Activated CD8-positive, alpha-beta memory T cell treated with anti-CD3 and anti-CD28 coated beads for 48 hours (primary cell): ENCODE measurements at places on chromosomes 7 and 10.

DNA sequence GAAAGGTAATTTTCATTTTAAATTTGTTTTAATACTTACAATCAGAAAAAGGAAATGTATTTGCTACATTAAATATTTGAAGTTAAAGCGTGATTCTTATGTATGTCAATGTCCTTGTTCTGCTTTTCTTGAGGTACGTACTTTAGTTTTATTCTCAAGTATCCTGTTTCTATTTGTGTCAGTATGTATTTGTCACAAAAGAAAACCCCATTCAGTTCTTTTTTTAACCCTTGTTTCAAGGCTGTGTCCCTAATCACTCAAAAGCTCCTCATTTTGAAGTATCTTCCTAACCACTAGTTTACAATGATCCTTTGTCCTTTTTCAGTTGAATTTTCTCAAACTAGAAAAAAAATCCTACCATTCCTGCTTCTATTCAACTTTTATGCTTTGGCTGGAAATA is 25.2 kb downstream of the NHLRC2 start:
- no peak for DNase-seq

GRCh38 chr10:106825576-106826364 is 338.7 kb downstream of the SORCS1 start:
- no peak for DNase-seq

- DNase-seq, result no peak
Measured at GRCh38 chr7:149725426-149725821, 48.0 kb downstream of the ZNF467 start.

DNA sequence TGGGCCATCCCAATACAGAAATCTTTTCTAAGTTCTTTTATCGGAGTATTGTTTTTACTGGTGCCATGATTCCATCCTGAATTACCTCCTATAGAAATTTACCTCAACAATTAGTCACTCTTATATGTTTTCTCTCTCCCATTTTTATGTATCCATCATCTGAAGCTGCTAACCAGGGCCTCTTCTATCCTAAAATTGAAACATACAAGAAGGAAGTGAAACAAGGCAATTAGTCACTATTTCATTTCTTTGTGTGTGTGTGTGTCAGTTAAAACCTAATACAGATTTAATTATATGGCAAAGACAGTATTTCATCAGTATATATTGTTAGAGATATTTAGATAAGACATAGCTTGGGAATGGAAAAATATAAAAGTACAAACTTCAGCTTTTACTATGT is 148.4 kb upstream of the AHR start:
- no peak for DNase-seq

- DNase-seq, result no peak
Measured at GRCh38 chr7:19284136-19284535, 138.9 kb upstream of the FERD3L start.

DNA sequence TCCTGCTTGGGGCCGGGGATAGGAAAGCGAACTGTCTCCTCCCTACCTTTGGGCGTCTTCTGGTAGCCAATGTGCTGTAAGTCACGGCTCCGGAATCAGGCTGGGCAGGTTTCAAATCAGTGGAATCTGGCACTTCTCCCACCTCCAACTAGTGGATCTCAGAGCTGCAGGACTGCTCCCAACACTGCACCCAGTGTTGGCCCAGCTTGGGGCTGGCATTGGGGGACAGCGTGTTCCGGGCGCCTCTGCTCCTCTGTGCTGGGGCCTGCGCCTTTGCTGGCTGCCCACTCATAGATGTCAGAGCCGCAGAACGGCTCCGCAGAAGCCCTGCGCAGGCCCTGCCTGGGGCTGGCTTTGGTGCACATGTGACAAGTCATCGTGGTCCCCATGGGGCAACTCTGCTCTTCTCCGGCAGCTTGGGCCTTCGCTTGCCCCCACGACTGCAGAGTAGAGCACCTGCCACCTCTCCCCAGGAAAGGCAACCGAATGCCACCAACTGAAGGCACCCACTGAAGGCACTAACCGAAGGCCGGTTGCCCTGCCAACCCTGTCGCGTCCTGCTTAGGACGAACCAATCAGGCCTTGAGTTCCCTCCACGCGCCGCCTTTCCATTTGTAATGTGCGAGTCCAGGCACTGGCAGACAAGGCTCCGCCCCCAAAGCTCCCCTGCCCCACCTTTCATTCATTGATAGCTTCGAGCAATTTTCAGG is 85.5 kb upstream of the ABI1 start:
- no peak for DNase-seq

- no peak for DNase-seq
Measured at GRCh38 chr10:52258799-52259425, 55.2 kb upstream of the DKK1 start.

- no peak for DNase-seq
Measured at GRCh38 chr10:13711291-13711690, 124.5 kb downstream of the PRPF18 start.

DNA sequence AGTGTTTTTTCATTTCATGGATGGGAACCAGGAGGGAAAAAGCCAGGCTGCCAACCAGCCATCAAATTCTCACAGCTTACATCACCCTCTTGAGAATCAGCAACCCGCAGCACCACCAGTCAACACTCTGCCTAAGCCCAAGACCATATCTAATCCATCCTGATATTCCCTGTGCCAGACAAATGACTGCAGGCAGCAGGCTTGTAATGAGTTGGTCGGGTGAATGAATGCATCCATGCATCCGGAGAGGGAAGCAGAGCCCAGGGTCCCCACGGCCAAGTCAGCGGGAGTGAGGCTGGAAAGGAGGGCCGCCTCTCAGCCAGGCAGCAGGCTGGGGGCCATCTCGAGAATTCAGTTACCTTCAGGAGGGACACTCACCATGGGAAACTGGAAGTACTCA is 46.9 kb downstream of the SLIT1 start:
- no peak for DNase-seq

- no peak for DNase-seq
Measured at GRCh38 chr10:126716366-126716765, 45.9 kb upstream of the C10orf90 start.

DNA sequence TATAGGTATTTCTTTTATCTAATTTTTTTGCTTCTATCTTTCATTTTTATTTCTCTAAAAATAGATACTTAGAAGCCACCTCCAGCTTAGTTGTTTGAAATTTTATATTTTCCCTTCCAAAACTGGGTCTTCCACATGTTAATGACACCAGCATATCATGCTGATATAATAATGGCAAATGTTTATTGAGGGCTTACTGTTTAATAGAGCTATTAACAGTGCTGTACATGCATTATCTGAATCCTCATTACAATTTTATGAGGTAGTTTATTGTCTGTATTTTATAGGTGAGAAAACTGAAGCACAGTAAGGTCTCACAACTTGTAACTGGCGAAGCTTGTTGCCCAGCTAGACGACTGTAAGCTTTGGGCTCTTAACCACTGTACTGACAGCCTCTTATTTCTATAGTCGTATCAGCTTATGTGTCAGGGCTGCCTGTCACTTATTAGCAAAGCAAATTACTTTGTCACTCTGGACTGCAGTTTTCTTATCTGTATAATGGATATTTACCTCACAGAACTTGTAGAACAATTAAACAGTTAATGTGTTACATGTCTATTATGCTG is 51.2 kb downstream of the ANKIB1 start:
- no peak for DNase-seq

- DNase-seq, result no peak
Measured at GRCh38 chr10:77405771-77406241, 231.8 kb downstream of the KCNMA1 start.

DNA sequence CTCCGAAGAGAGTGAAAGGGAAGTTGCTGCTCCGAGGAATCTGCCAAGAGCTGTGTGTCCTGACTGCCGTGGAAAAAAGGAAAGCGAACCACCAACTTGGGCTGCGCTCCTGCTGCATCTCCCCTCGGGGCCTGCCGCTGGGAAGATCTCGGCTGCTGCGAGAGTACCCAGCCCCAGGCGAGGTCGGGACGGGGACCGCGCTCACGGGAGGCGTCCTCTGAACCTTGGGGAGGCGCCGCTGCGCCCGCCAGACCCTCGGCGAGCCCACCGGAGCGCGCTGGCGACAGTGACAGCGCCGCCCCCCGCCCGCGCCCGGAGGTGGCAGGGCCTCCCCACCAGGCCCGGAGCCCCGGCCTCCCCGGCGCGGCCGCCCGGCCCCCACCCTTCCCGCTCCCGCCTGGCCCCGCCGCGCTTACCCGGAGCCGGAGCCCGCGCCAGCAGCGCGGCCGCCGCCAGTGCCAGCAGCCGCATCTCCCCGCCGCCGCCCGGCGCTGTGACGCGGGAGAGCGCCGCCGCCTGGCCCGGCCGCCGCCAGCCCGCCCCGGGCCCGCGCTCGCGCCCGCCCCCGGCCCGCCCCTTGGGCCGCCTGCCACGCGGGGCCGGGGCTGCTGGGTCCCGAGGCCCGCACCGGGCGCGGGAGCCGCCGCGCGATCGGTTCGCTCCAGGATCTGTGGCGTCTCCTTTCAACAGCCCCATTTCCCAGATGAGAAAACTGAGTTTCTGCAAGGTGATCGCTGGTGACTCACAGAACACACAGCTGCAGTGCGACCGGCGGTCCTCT is at the start of gene VSTM4:
VSTM4 (minus strand) TSS at position 508 of the 781 bp plus-strand sequence; CDS start at position 471, 37 bp downstream.
- DNase-seq, result no peak

GRCh38 chr10:91864744-91865143 is 44.5 kb downstream of the FGFBP3 start:
- no peak for DNase-seq

GRCh38 chr7:14191686-14192098 is 202.2 kb upstream of the ETV1 start:
- no peak for DNase-seq

DNA sequence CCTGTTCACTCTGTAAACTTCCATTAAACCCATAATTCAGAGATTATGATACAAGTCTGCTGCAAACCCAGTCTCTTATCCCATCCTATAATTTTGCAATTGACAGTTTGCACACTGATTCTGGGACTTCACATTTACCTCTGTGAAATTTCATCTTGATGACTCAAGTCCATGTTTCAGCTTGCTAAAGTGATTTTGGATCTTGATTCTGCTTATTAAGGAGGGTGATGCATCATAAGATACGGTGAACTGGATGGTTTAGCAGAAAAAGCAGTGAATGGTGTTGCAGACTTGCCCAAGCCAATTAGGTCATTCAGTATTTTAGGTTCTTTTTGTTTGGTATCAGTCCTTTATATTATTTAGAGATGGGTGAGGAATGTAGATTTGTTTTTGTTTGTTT is 125.5 kb upstream of the PODXL start:
- DNase-seq, result no peak

DNA sequence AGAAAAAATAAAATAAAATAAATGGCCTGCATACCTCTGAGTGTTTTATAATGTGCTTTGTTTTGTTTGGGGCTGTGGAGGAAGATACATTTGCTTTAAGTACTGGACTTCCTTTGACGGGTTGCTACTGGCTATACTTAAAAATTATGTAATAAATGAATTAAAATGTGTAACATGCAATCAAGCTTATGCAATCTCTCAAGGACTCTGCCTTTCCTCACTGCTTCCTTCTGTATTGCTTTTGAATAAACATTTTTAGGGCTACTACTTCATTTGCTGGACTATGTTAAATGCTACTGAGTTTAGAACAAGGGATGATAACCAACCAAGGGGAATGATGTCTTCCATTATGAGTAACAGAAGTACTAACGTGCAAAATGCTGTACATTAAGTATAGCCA is 91.6 kb downstream of the ETV1 start:
- no peak for DNase-seq

- DNase-seq, result no peak
Measured at GRCh38 chr7:39085590-39086049, 107.9 kb downstream of the POU6F2 start.

DNA sequence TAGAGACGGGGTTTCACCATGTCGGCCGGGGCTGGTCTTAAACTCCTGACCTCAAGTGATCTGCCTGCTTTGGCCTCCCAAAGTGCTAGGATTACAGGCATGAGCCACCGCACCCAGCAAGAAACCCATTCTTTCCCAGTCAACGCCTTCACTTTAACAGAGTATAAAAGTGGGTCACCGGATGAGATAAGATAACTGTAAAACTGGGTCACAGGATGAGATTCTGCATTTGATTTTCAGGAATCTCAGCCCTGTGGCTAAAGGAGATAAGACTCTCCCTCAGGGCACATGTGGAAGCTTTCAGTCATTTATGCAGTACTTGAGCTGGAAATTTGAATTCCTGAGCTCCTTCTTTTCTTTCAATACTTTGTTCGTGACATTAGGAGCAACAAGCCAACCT is 70.8 kb downstream of the LRRC17 start:
- no peak for DNase-seq

DNA sequence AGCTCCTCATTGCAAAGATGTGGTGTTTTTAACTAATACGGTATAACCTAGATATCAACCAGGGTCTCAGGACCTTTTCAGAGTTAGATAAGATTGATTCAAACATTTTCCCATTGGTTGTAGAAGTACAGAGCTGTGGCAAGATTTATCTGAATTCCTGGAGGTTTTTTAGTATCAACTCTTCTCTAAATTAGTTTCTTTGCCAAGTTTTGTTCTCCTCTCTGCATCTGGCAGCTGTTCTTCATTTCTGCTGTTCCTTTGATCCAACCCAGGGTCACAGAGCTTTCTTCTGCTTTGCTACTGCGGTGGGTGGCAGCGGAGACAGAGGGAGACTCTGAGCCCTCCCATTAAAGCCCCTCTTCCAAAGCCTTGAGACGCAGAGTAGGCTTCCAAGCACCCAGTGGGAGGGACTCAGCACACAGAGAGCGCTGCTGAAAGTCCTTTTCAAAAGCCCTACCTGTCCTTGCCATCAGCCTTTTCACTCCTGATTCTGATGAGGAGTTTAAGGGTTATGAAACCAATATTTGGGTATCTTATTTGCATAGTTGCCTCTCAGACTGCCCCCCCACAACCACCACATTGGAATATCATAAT is 146.3 kb upstream of the EEPD1 start:
- no peak for DNase-seq

- no peak for DNase-seq
Measured at GRCh38 chr10:99207340-99207739, 28.3 kb downstream of the HPSE2 start.

DNA sequence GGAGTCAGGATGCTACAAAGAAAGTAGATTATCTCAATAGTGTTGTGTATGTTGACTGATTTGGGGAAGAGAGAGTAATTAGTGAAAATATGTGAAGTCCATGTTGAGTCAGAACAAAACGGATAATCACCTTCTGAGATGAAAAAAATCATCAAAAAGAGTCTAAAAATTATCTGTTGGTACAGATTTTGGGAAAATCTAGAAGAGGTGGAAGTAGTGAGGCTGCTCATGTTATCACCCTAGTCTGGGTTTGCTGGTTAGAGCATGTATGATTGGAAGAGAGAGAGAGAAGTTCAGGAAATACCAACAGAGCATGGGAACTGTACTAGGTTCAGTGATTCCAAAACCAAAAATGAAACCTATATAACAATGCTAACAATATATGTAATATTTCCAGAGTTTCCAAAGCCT is 12.3 kb downstream of the RPA3 start:
- no peak for DNase-seq

GRCh38 chr7:83936056-83936708 is 258.4 kb downstream of the SEMA3A start:
- DNase-seq, result no peak

DNA sequence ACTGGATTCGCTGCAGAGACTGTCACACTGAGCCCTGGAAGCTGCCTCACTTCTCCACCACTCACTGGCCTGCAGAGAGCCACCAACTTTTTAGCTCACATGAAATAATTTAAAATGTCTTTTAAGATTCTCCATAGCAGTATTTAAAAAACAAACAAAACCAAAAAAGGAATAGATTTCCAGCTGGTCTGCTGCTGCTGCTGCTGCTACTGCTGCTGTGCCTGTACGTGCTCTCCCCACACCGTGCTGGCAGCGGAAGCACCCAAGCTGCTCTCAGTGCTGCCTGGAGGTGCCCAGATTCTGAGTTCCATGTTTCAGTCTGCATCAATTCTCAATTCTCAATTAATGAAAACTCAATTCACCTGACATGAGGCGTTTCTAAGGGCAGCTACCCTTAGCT is 146.0 kb downstream of the USP6NL start:
- no peak for DNase-seq
